NK-92 treated with Interleukin-12 subunit alpha and Interleukin-12 subunit beta, amount 100 ng/mL, for 24 hours (cell line): ENCODE measurements at places on chromosomes 13 and 19.
A peak's percentile ranks its signal among the peaks of the same experiment; 100 is the strongest.

DNA sequence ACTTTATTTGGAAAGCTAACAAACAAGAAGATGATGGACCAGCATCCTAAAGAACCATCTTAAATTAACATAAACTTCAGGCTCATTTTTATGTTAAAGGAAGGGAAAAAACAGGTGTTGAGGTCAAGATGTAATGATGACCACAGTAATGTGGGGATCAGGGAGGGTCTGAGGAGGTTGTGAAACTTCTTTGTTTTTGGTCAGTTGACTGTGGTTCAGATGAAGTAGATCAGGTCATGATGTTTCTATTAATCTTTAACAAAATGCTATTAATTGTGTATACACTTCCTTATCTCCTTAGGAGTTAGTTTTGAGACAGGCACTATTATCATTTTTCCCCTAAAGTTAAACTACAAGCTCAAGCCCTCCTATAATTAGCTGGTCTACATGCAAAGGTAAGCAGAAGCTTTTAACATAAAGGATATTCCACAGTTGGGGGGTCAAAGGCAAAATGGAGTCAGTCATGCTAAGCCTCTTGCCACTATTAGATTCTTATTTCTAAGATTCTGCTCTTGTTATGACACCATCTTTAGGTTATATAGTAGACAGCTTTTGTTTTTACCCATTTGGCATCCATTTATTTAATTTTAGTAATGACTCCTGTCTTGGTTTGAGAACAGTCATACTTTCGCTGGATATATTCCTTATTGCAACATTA is 800.1 kb upstream of the PCDH9 start:
- DNase-seq: no peak

DNA sequence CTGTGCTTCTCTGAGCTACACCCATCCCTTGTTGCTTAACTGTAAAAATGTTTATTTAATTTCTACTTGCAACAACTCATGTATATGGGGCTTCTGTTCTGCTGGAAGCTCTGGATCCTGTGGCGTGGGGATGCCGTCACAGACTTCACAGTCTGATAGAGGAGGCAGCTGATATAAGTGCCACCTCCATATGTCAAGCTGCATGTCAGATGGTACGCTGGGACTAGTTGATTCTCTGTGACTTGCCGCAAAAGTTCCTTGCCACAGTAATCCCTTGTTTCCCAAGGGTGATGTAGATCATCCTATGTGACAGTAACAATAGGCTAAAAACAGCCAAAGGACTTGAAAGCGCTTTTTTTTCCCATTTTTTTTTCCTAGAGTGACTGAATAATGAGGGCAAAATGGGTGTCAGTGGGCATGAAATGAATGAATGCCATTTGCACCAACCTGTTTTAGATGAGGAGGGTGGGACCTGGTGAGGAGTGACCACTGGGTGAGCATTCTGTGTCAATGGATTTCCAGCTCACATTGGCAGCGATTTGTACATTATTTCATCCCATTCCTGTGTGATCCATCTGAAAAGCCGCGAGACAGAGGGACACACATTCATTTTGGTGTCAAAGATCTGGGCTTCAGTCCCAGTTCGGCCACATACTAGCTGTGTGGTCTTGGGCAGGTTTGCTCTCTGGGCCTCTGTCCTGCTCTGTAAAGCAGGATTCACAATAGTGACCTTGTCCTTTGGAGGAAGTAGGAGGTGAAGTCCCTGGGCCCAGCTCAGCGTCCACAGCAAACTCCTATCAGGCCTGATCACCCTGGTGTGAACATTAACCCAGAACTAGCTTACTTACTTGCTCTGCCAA is 88.9 kb upstream of the RNF113B start:
- no peak for DNase-seq

DNA sequence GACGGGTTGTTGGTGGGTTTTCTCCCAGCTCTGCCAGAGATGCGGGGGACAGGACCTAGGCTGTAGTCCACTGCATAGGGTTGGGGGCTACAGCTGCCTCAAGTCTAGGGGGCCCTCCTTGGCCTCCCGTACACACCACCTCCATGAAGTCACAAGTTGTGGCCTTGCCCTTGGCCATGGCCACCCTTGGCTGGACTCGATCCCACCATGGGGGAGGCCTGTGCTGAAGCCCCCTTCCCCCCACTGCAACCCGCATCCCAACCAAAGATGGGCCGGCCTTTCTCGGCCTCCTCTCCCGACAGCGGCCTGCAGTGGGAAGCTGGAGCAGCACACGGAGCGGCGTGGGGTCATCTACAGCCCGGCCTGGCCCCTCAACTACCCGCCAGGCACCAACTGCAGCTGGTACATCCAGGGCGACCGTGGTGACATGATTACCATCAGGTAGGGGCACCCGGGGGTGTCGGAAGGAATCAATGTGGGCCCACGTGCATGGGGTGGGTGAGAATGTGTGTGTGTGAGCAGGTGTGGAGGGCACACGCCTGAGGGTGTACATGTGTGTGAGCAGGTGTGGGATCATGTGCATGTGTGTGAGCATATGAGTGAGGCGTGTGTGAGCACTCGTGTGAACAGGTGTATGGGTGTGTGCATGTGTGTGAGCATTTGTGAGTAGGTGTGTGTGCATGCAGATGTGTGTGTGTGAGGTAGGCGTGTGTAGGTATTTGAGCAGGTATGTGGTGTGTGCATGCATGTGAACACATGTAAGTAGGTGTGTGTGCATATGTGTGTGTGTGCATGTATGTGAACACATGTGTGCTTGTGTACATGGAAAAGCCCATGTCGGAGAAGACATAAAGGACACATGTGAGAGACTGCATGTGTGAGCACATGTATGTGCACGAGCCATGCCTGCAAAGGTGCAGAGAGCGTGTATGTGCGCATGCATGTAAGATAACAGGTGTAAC is 8.7 kb downstream of the LRP3 start:
- no peak for DNase-seq

DNA sequence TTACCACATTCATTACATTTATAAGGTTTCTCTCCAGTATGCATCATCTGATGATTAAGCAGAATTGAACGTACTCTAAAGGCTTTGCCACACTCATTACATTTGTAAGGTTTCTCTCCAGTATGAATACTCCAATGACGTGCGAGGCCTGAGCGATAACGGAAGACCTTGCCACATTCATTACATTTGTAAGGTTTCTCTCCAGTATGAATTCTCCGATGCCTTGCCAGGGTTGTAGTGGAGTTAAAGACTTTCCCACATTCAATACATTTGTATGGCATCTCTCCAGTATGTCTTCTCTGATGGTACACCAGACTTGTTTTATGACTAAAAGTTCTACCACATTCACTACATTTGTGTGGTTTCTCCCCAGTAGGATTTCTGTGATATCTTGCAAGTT is 16.8 kb upstream of the ZNF432 start:
- no peak for DNase-seq

DNA sequence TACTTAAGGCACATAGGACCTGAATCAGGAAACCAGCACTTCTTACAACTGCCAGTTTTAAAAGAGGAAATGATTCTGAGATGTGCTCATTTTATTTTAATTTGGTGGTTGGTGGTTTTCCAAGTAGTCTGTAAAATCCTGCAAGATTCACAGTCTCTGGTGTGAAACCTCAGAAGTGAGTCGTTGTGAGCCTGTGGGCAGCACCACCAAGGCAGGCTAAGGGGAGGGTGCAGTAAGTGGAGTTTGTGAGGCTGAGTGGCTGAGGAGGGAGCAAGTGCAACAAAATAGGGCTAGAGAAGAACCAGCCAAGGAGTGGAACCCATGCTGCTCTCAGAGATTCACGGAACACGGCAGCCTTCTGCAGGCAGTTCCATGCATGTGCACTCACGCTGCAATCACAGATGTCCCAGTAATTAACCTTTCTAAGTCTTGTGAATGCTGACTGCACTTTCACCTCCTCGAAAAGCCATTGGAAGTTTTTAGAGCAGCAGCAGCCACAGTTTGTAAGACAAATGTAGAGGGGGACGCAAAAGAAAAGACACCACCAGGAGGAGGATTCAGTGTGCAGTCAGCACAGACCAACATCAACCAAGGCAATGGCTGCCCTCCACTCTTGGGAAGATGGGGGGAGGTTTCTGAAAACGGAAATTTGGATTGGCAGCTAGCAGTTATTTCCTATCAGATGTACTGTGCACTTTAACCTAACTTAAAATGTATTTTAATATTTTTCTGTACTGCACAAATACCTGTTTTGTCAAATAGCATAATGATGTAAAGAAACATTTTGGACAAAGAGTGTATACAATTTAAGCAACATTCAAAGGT is 44.9 kb downstream of the ESD start:
- DNase-seq: peak; percentile 87

- DNase-seq: no peak
Observed at GRCh38 chr13:20573186-20573585, 6.2 kb downstream of the IFT88 start.

GRCh38 chr13:101931186-101931585 is 470.7 kb downstream of the FGF14 start:
- no peak for DNase-seq

GRCh38 chr13:30882026-30882850 is 23.8 kb upstream of the MEDAG start:
- no peak for DNase-seq

DNA sequence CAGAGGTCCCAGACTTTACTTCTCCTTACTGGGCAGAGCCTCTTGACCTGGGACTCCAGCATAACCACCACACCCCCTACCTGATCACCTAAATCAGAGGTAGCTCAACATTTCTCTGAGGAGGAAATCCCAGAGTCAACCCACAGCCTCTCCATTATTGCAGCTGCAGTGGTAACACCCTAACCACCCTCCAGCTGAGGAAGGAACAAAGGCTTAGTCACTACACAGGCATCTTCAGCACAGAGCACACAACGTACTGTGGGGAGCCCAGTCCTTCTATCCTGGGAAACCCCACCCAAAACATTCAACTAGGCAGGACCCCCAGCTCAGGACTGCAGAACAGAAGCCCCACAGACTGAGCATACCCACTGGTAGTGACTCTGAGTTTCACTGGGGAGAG is 824.7 kb upstream of the SLITRK5 start:
- no peak for DNase-seq

DNA sequence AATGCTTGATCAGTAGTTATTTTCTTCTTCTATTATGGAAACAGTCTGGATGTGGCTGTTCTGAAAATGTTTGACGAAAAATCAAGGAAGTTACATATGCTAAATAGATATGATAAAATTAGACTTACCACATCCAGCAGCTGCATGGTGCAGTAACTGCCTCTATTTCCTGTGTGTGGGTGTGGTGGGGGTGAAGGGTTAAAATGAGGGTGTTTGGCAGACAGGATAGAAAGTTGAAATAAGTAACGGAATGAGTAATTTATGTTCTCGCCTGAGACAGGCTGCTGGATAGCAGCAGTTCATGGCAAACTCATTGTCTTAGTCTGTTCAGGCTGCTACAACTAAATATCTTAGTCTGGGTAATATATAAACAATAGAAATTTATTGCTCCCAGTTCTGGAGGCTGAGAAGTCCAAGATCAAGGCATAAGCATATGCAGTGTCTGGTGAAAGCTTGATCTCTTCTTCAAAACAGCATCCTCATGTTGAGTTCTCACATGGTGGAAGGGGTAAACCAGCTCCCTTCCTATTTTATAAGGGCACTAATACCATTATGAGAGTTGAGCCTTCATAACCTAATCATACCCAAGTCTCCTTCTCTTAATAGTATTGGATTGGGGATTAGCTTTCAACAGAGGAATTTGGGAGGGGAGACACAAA is 1248.9 kb downstream of the SLITRK5 start:
- DNase-seq: no peak

DNA sequence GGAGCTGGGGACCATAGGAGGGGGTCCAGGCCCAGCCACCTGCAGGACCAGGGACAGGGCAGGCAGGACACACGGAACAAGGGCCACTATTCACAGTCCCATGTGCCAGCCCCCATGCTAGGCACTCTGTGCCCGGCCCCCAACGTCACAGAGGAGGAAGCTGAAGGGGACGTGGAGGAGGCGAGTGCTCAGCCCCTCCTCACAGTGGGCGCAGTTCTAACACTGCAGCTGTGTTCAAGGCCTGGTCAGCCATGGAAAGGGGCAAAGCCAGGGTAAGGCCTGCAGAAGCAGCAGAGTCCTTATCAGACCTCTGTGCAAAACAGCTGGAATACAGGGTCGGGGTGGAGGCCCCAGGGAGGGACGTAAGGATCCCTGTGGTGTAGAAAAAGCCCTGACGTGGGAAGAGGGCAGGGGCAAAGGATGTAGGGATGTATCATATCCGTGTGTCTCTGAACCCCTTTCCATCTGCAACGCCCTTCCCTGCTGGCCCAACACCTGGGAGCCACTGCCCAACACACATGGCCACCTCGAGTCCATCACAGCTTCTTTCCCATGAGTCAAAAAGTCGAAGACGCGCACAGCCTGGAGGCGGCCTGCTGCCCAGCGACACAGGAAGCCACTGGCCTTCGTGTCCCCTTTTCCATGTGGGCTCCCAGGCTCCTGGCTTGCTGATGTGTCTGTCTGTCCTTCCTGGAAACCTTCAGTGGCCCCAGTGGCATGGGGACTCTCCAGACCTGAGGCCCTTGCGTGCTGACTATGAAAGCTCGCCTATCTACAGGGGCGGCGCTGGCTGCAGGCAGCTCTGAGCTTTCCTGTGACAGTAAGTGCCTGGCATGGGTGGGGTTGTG is 28.0 kb downstream of the SH3GL1 start:
- DNase-seq: no peak

- DNase-seq: no peak
Observed at GRCh38 chr13:106348075-106348840, 187.2 kb downstream of the EFNB2 start.

- DNase-seq: no peak
Observed at GRCh38 chr19:17943274-17944221, 10.7 kb downstream of the CCDC124 start.
